Renal cortical epithelial cell (primary cell): ENCODE measurements at places on chromosomes 6 and 20.

DNA sequence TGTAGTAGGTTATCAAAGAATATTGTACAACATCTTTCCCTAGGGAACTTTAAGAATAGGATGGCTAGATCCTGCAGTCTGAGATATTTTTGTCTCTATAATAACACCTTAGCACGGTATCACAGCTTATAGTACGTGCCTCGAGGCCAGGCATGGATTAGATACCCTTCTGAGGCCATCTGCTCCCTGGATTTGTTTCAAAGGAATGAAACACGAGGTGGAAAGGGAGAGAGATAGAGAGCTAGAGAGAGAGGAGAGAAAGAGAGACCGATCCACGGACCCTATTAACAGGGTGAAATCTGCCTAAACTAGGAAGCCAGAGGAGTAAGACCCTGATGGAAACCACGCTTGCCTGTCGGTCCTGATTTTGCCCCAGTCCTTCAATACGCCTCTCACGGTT, 92.5 kb downstream of the CD83 start:
- DNase-seq = no peak

- no peak for DNase-seq
Observed at GRCh38 chr6:98333273-98333672, 501.1 kb upstream of the POU3F2 start.

GRCh38 chr20:18388860-18389259, 78.0 kb downstream of the DZANK1 start:
- peak; percentile 54 for DNase-seq

DNA sequence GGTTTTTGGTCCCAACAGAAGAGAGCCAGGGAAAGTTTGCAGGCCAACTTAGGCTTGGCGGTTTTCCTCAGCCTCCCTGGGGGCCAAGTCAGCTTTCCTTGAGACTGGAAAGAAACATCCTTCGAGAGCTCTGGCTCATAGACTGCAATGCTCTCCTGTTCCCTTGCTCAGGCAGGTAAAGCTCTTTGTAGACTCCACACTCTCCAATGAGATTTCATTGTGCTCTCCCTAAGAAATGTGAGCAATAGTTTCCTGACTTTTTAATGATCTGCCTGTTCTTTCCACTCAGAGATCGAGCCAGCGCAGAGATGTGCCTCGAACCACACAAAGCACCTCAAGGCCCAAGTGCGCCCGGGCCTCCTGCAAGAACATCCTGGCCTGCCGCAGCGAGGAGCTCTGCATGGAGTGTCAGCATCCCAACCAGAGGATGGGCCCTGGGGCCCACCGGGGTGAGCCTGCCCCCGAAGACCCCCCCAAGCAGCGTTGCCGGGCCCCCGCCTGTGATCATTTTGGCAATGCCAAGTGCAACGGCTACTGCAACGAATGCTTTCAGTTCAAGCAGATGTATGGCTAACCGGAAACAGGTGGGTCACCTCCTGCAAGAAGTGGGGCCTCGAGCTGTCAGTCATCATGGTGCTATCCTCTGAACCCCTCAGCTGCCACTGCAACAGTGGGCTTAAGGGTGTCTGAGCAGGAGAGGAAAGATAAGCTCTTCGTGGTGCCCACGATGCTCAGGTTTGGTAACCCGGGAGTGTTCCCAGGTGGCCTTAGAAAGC, 13.9 kb downstream of the TNFAIP3 start:
- DNase-seq = no peak

- no peak for DNase-seq
Observed at GRCh38 chr6:26299286-26300042, 65.5 kb upstream of the BTN3A2 start.

DNA sequence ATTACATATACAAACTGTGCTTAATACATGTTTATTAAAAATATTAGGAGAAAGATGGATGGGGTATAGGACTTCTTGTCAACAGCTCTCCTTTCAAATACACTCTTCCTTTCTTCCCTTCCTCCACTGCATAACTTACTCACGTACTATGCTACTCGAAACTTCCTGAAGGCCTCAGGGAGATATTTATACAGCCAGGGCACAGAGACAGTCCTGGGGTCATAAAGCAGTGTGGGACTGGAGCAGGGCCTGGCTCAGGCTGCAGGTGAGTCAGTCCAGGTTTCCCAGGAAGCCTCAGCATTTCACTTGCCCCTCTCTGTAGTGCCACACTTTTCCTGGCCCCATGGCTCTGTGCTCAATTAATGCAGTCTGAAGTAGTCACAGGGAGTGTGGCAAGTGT, 157.0 kb downstream of the UBE3D start:
- DNase-seq = peak; percentile 85
